Muscle of leg (tissue), 16 donors: ENCODE measurements at places on chromosomes 1 and 21. TPM values are rescaled to one million over a fixed set of nuclear protein-coding genes. Genes with fewer than 3 reads are reported as not detected.

CR2 gene
- polyA plus RNA-seq = 0.11 TPM

CSF3R gene
- polyA plus RNA-seq = 2.0 TPM

DNA sequence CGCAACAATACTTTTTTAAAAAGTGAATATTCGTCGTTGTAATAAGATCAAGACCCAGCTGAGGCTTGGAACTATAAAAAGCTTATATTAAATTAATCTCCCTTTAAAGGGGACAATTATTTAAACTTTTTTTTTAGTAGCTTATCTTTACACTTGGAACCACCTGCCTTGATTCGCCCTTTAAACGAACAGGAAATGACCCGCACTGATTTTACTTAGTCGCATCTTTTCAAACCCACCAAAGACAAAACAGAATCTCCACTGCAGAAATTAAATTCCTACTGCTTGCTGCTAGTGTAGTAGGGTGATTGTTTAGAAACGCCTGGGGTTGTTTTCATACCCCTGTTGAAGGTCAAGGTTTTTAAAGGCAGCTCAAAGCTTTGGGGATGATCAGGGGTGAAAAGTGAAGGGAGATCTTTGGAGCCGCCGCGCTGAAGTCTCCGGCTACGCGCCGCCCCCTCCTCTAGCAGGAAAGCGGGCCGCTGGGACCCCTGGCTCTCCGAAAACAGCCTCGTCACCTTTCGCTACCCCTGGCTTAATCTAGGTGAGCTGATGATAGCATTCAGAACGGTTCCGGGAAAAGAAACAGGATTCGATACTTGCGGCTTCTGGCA lies 163.4 kb downstream of the RUNX1 start:
- DNase-seq = no peak

DNA sequence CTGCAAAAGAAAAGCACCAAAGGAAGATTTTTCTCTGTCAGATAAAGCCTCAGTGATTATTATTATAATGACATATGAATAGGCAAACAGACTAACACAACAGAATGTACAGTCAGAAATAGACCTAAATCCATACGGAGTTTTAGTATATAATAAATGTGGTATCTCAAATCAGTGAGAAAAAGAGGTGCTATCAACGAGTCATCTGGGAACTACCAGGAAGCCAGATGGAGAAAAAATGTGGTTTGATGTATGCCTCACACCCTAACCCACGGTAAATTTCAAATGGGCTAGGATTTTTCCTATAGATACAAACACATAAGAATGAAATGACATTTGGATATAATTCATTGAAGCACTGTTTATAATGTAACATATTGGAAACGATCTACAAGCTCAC lies 110.3 kb downstream of the ODF2L start:
- no peak for DNase-seq
